ENCODE measurements at places on chromosomes 16 and 17.

- no peak for DNase-seq
Measured at GRCh38 chr16:4257646-4258556, 14.9 kb downstream of the TFAP4 start.

GRCh38 chr17:333626-334396, 18.8 kb downstream of the RPH3AL start:
- no peak for DNase-seq

DNA sequence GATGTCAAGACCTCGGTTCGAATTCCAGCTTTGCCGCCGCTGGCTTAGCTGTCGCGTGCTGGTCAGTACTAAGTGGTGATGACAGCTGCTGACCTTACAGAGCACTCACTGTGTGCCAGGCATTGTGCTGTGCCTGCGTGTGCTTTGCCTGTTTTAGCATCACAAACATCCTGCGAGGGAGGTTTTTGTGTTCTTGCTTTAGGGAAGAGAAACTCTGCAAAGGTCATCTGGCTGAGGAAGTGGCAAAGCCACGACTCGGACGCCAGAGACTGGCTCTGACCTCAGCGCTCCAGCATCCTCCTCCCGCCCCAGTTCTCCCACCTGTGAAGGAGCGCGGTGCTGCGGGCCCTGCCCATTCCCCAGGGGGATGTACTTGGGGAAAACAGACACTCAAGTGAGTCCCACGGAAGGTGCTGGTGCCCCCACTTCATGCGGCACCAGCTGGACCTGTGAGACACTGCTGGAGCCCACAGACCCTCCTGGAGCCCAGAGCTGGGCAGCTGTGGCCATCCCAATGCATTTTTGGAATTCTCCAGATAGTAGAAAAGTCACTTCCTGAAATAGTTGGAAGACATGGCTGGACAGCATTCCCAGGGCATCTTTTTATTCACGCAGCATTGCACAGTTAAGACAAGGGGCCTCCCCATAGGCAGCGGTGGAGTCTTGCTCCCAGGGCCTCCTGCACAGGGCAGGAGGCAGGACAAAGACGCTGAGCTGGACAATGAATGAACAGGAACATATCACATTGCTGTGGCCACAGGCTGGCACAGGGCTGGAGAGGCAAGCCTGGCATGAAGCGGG, 20.0 kb upstream of the HERPUD1 start:
- no peak for DNase-seq

DNA sequence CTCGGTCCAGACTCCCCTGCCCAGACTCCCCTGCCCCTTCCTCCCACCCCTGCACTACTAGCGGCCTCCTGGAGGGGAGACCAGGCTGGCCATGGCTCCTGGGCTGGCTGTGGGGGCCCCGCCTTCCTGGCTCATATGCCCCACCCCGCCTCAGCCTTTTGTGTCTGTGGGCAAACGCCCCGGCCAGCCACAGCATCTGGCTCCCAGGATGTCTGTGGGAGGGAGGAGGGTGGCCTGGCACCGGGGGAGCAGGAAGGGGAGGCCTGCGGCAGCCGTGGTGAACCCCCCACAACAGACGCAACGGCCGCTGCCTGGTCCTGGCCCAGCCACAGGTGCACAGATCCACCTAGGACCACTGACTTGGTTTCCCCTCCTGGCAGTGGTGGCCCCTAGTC, 32.9 kb downstream of the BAHCC1 start:
- DNase-seq: peak; percentile 34

DNA sequence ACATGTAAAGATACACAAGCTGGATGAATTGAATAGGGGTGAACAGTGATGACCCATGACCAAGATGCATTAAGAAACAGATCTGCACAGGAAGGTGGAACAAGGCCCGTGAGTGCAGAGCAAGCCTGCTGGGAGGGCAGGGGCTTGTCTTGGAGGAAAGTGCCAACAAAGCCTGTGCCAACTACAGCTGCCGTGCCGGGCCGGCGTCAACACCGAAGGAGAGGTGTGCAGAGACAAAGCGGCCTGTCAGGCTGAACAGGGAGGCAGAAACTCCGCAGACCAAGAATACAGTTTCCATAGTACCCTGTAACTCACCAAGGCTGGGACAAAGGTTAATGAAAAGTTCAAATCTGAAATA, 46.7 kb downstream of the ANKRD11 start:
- DNase-seq: no peak

Measured in fibroblast of gingiva (primary cell).